NCI-H2227 treated with DMSO at 0.1 percent for 48 hours (cell line): ENCODE measurements at places on chromosomes 7 and 10.

DNA sequence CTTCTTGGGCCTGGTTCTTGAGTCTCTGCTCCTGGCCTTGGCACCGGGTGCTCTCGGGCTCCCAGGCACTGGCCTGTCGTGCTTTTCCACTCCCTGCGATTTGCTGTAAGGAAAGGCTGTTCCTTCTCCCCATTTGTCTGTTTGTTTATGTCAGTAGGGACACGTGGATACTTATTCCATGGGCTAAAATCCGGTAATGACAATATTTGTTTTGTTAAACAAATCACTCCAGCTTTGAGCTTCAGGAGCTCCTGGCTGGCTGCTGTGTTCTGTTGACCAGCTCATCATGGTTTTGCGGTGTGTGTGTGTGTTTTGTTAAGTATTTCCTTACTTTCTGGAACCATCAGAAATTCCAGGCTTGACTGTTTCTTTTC lies 17.5 kb upstream of the JAKMIP3 start:
- no peak for DNase-seq

GRCh38 chr10:87092861-87093631 lies 1.6 kb downstream of the GLUD1 start:
- DNase-seq, result no peak

GRCh38 chr7:18693406-18693805 lies 197.9 kb downstream of the HDAC9 start:
- no peak for DNase-seq

GRCh38 chr7:14924398-14924797 lies 21.8 kb upstream of the DGKB start:
- no peak for DNase-seq

GRCh38 chr7:89042940-89043339 lies 247.4 kb upstream of the TEX47 start:
- no peak for DNase-seq
